Stimulated activated CD8-positive, alpha-beta memory T cell treated with anti-CD3 and anti-CD28 coated beads, Interleukin-15, amount 100 ng/mL, for 48 hours (primary cell): ENCODE measurements at places on chromosomes 6 and 20.

DNA sequence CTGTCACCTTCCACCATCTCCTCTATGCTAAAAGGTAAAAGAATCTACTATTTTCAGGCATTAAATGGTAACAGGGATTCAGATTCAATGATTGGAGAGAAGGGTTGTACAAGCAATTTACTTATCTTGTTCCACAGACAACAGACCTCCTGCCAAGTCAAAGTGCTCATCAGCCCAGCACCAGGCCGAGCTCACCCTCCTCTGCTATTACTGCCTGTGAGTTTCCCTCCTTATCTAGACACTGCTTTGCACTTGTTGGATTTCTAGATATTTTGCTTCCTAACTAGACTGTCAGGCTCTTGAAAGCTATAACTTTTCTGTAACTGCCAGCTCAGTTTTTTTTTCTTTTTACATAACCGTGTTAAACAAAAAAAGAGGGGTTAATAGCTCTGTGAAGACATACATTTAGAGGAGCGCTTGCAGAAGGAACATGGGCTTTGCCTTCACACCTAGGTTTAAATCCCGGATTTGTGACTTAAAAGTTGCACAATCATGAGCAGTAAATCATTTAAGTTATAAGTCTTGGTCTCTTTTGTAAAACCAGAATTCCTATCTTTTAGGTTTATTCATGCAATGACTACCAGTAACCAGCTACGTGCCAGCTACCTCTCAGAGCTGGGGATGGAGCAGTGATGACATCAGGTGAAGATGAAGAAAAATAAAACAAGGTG is 1.1 kb upstream of the FAM162B start:
- no peak for DNase-seq

- no peak for DNase-seq
Measured at GRCh38 chr6:134193536-134194498, 124.1 kb downstream of the SGK1 start.

- no peak for DNase-seq
Measured at GRCh38 chr20:14214046-14214445, 123.4 kb downstream of the FLRT3 start.

GRCh38 chr6:139888681-139889122 is 514.3 kb upstream of the CITED2 start:
- no peak for DNase-seq

DNA sequence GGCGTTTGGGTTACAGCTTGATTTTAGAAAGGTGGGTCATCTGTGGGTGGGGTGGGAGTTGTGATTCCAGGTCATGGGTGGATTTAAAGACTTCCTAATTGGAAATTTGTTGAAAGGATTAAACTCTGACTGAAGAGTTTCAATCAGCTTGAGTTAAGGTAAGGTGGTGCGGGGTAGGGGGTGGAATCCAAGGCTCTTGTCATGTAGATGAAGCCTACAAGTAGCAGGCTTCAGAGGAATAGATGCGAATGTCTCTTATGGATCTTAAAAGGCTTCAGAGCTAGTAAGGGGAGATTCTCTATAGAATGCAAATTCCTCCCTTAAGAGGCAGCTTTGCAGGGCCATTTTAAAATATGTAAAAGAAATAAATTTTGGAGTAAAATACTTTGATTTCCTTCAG is 645.3 kb downstream of the FRK start:
- DNase-seq = no peak

DNA sequence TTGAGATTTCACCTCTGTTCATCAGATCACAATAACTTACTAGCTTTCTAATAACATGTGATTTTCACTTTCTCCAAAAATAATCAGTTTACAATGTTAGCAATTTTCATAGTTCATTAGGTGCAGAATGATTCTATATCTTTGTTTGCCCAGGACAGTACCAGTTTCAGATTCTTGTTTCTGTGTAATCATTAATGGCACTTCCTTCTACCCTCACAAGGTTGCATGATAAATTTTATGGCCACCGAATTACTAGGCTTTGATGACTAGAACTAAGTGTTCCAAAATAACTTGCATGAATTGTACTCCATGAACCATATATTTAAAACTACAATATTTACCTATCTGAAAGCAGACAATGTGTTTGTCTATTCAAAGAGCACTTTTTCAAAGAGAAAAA is 442.3 kb downstream of the EPHA7 start:
- DNase-seq = no peak

DNA sequence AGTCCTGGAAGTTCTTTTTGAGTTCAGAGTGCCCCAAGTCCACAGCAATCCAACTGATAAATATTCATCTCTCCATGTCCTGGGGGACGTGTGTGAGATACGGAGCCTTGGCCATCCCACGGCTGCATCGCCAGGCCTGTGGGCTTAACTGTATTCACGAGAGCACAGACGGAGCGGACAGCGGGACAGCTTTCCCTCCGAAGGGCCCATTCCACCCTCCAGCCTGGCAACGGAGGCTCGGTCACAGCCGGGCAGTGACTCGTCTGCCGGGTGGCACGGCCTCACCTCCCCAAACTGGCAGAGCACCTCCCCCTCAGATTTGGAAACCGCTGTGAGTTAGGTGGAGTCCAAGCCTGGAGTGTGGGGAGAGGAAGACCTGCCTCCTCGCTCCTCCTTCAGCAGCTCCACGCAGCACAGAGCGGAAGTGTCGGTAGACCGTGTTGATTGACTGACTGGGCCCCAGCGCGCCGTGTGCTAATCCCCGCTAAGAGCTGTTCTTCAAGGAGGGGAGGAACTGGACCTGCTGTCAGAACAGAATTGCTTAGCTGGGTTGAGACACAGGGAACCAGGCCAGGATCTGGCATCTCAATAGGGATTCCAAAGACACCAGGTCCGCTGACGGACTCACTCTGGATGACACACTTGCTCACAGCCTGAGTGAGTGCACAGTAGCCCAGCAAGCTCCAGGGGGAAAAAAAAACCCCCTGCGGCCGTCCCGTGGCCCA is 10.9 kb downstream of the FOXF2 start:
- DNase-seq = no peak

GRCh38 chr20:45254383-45255262 is at the start of gene SLPI:
TSS of gene SLPI (minus strand) at chr20:45254564. CDS start at chr20:45254543, 21 bp downstream.
- DNase-seq = no peak

GRCh38 chr6:7894262-7895124 is 16.1 kb downstream of the TXNDC5 start:
- no peak for DNase-seq

DNA sequence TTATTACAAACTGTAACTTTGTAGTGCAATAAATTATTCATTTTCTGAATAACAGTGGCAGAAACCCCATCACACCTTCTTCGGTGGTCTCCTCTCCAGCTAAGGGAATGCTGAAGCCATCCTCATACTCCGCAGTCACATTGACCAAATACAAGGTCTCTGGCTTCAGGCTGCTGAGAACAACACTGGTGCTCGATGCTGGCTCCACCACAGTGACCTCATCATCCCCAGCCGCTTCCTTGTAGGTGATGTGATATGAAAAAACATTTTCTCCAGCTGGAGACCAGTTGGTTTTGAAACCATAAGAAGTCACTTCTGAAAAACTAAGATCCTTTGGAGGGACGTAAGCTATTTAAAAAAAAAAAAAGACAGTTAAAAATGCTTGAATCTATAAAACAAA is 25.0 kb downstream of the COL12A1 start:
- no peak for DNase-seq

DNA sequence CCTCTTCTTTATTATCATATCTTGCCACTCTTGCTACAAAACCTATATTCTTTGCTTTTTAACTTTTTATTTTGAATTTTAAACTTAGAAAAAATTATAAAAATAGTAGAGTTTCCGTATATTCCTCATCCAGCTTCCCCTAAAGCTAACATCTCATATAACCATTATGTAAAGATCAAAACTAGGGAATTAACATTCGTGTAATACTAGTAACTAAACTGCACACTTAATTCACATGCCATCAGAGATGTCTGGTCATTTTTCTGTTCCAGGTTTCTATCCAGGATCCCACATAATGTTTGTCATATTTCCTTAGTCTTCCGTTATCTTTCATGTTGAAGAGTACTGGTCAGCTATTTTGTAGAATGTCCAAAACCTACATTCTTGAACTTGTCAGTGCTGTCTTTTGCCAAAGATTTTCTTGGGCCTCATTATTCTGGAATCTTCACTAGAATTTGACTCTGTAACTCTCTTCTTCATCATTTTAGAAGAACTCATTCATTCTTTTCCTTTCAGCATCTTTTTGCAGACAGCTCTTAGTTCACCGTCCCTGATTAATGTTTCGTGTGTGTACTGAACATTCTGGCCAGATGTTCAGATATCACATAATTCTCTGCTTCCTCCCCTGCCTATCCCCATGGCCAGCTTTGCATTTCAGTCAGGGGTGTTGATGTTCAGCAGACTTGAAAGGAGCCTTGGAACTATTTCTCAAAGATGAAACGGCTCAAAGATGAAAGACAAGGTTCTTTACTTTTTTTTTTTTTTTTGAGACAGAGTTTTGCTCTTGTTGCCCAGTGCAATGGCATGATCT is 9.4 kb downstream of the CTNNBL1 start:
- no peak for DNase-seq

GRCh38 chr6:147023148-147023547 is 181.1 kb upstream of the STXBP5 start:
- DNase-seq = no peak

- DNase-seq = no peak
Measured at GRCh38 chr20:58901488-58902402, 49.2 kb downstream of the GNAS start.

DNA sequence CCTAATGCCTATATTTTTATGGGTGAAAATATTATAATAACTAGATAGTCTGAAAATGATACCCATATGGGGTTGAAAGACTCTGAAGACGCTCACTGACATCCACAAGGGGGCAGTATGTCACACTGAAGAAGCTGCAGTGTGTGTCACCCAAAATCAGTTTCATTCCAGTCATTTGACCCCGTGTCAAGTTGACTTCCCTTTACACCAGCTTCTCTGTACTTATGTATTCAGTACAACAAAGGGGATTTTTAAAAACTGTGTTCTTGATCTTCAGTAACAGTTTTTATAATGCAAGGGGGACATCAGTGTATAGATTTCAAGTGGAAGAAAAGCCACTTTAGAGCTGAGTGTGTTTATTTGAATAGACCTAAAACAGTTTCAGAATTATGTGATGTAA is 19.3 kb downstream of the FAXC start:
- peak; percentile 41 for DNase-seq
